A549 treated with DMSO at 1 μM for 4 hours (cell line): ENCODE measurements at places on chromosomes 5 and 9. TPM values are rescaled to one million over a fixed set of nuclear protein-coding genes. Genes with fewer than 3 reads are reported as not detected.

The IL4 gene
- total RNA-seq = not detected in 5 replicates

The GABBR2 gene
- 0.10 to 0.22 TPM (median 0.15 TPM) in 5 replicates for total RNA-seq

The BTNL3 gene
- total RNA-seq = not detected in 5 replicates

The HAVCR2 gene
- 0.23 to 0.63 TPM (median 0.40 TPM) in 5 replicates for total RNA-seq

The SLC35D2 gene
- 14.3 to 21.0 TPM (median 19.6 TPM) in 5 replicates for total RNA-seq

The PRKACG gene
- total RNA-seq = not detected in 5 replicates

The VDAC1 gene
- total RNA-seq = 371 to 424 TPM (median 412 TPM) in 5 replicates

The SPACA9 gene
- total RNA-seq = 3.8 to 5.2 TPM (median 4.7 TPM) in 5 replicates

The SLC28A3 gene
- 0.01 TPM in 1 of 5 replicates, not detected in the others for total RNA-seq

The PCDHGA3 gene
- total RNA-seq = 0.02 to 0.04 TPM (median 0.03 TPM) in 3 of 5 replicates, not detected in the others
